ENCODE measurements at places on chromosomes 1 and 21.

- DNase-seq: no peak
These were observed 74.5 kb downstream of the ITPKB start for GRCh38 chr1:226664413-226665101.

DNA sequence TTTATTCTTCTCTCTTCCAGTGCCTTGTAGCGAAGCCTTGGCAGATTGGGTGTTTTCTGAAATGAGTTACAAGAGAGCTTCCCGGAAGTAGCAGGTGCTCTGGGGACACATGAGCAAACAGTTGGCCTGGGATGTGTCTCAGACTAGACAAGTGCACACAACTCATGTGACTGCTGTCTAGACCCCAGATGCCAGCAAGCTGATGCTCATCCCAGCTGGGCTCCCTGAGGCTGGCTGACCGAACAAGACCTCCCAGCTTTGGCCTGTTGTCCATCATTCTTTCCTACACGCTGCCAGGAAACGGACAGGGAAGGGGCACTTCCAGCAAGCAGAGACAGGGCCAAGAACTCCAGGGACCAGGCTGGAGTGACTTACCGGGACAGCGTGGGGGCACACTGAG lies 18.7 kb upstream of the CSF1 start:
- DNase-seq: no peak

DNA sequence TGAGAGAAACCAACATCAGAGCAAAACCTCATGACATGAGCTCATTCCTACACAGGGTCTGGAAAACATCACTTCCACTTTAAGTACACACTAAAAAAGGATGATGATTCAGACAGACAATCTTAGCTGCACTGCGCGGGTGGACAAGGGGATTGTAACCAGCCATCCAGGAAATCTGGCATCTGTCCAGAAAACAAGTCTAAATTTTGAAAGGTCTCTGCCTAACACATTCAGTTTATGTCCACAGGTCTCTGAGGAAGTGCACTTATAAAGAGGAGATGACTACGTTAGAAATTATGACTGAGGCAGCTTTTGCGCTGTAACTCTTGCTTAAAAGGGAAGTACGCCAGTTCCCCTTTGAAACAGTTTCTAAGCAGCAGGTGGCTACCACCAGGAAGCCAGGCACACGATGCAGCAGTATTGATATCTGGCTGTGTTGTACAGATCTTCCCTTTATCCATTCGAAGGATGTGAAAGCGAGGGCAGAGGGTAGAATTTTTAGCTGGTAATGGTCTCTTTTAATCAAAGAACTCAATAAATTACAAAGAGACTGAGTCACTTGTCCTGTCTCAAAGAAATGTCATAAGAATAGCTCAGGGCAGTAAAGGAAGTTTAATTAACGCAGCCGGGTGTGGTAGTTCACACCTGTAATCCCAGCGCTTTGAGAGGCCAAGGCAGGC lies 128.0 kb downstream of the SETD4 start:
- peak; percentile 99 for DNase-seq

DNA sequence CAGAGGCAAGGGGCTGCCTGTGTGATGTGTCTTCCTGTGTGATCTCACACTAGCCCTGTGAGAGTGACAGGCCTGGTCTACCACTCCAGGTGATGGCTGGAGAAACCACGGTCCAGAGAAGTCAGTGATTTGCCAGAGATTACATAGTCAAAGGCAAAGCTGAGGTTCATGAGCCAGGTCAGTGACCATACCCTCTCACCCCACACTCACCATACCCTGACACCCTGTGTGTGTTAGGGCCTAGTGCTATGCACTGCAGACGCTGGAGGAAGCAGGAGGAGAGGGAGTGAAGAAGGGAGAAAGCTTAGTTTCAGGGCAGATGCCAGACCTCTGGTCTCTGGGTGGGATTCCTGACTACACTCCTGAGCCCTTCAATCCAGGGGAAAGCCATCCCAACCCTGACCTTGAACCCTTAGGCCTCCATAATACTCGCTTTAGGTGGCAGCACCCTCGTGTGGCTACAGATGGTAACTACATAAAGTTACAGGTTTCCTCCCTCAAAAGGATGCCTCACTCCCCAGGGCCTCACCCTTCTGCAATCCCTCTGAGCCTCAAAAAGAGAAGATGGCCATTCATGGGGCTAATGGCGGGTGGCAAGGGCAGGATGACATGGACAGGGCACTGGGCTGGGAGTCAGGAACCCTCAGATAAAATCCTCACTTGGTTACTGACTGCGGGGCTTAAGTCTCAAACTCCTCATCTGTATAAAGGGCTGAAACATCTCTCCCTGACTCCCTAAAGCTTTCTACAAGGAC lies 20.8 kb upstream of the SDC3 start:
- peak; percentile 68 for DNase-seq
